ENCODE measurements at places on chromosomes 1 and 21.

GRCh38 chr1:109621379-109622136, 1.9 kb downstream of the AMPD2 start:
- DNase-seq, result peak; percentile 35

DNA sequence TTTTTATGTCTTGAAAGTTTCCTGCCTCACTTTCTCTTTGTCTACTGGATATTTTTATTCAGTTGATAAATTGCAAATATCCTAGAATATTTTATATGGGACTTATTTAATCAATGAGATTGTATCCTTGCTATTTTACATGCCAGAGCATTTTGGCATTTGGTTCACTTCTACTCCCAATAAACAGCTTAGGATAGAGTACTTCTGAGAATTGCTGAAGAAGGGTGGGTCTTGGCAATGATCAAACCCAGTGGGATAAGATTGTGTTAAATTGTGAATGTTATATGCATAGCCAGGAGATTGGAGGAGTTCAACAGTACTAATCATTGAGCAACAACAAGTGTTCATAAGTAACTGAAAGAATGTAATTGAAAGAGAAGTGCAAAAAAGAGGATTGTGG, 60.1 kb downstream of the SDCCAG8 start:
- no peak for DNase-seq

- no peak for DNase-seq
These were observed 1.5 kb downstream of the LHX8 start for GRCh38 chr1:75135573-75136194.

- DNase-seq, result no peak
These were observed 31.9 kb downstream of the MROH9 start for GRCh38 chr1:170967042-170967910.

DNA sequence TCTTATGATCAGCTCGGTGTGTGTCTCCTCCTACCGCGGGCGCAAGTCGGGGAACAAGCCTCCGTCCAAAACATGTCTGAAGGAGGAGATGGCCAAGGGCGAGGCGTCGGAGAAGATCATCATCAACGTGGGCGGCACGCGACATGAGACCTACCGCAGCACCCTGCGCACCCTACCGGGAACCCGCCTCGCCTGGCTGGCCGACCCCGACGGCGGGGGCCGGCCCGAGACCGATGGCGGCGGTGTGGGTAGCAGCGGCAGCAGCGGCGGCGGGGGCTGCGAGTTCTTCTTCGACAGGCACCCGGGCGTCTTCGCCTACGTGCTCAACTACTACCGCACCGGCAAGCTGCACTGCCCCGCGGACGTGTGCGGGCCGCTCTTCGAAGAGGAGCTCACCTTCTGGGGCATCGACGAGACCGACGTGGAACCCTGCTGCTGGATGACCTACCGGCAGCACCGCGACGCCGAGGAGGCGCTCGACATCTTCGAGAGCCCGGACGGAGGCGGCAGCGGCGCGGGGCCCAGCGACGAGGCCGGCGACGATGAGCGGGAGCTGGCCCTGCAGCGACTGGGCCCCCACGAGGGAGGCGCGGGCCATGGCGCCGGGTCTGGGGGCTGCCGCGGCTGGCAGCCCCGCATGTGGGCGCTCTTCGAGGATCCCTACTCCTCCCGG, 1.5 kb downstream of the KCNC4 start:
- no peak for DNase-seq

- DNase-seq, result no peak
These were observed 132.9 kb downstream of the SYF2 start for GRCh38 chr1:25099343-25099951.

DNA sequence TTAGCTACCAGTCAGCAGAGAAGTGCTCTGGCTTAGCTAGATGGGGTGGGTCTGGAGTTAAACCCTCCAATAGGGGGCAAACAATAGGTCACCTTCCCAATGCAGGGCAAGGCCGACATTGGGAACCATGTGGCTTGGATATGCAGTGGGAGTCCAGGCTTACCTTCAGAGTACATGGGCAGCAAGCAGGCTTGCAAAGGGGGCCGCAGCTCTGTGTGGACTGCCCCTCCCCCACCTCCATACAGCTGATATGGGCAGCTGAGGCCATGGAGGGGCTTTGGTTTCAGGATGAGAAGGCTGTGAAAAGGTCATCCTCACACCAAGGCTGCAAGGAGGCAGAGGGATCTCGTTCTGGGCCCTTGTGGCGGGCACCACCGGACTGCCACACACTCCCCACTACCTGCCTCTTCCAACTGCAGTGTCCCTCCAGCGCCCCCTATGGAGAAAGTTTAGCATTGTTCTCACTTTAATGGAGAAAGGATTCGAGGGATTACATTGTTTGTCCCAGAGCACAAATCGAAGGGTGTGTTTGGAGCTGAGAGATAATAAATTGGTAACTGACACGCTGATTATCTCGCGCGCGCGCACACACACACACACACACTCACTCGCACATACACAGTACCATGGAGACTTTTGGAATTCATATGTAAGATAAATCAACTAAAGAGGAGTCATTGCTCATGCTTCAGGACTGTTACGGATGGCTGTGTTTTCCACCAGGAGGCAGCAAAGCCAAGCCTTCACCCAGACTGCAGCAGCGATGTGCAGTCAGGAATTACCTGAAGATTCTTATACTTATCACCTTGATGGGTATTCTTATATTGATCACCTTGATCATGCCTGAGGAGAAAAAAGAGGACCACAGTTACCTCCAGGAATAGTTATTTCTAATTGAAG, 7.0 kb upstream of the SMCP start:
- peak; percentile 53 for DNase-seq

DNA sequence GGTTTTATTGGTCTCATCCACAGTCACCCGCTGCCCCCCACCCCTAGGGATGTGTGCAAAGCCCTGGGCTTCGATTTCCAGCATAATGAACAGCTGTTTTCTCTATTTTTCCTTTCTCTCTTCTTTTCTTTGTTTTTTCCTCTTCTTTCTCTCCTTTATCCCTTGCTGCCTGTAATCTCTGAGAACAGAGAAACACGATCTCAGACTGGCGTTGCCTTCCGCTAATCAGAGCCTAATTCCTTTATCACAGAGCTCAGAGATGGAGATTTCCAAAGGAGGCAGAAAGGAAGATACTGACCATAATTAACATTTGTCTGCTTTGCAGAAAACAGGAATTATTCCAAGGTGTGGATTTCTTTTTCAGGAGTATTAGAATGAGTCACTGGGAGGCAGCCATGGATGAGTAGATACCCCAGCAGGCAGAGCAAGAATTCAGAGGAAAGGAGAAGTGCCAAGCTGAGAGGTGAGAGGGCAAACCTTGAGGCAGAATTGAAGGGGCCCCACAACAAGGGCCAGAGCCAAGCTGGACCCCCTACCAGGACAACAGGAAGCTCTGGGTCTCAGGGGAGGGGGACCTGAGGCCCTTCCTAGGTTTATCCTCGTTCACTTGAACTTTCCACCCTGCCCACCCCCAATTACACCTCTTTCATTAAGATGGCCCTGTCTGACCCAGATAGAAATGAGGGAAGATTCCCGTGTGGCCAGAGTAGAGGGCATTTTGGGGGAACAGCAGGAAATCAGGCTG, 33.3 kb downstream of the MATN1 start:
- DNase-seq, result peak; percentile 54

DNA sequence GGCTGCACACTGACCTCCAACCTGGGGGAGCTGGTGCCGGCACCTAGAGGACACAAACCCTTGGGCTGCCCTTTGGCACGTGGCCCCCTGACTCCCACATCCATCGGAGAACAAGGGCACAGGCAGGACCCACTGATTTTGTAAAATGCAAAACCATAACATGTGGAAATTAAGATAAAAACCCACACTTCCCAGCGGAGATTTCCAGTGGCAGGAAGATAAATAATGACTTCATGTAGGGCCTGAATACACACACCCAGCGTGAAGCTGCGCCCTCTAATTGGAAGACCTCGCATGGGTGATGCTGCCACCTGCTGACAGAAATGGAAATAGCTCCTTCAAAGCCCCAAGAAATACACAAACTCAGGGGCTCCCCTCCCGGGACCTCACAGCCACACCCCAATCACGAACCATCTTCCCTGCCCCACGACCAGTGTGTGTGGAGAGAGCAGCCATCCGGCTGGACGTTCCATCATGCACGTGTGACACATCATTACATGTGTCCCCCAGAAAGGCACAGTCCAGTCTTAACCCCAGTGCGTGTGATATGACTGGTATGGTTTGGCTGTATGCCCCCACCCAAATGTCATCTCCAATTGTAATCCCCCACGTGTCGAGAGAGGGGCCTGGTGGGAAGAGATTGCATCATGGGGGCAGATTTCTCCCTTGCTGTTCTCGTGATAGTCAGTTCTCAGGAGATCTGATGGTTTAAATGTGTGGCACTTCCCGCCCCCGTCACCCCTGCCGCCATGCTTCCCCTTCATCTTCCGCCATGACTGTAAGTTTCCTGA, 5.7 kb upstream of the TPRG1L start:
- peak; percentile 91 for DNase-seq

- no peak for DNase-seq
These were observed 91.7 kb downstream of the RHOU start for GRCh38 chr1:228827019-228827418.

- DNase-seq, result no peak
These were observed 103.2 kb downstream of the DMRTB1 start for GRCh38 chr1:53562291-53562980.

DNA sequence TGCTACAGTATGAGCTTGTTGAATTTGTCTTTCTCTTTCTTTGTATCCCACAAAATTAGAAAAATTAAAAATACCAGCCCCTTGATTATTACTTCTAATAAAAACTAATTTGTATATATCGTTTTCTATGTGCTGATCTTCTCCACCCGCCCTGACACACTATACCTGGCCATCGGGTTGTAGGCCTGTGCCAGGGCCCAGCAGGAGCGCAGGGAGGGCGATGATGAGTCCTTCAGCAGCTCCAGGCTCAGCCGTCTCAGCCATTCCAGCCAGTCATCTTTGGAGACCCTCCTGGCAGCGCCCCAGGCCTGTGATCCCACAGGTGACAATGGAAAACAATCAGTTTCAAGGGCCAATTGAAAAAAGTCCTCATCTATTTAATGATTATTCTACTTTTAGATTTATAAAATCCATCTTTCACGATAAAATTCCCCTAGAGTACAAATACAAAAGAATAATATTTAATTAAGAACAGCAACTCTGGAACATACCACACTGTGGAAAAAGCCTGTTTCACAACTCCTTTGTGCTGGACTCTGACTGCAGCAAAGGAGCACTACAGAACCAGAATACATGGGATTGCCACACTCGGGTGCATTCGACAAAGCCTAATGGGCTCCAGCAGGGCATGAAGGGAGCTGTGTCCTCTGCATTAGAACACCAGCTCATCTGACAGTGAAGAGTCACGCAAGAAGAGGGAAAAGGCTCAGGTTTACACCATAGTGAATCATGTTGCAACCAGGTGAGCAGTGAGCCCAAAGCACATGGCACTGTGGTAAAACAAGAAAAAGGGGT, 15.4 kb downstream of the ANGPTL7 start:
- DNase-seq, result no peak

DNA sequence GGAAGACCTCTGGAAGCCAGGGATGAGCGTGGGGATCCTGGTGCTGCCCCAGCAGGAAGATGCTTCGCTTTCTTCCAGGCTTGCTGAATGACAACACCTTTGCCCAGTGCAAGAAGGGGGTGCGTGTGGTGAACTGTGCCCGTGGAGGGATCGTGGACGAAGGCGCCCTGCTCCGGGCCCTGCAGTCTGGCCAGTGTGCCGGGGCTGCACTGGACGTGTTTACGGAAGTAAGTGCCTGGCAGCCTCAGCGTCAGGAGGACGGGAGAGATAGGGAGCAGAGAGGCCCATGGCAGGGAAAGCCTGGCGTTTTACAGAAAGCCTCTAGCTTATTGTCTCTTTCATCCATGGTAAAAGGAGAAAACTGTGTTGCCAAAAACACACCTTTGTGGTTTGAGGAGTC, 23.5 kb downstream of the PHGDH start:
- DNase-seq, result no peak

GRCh38 chr1:230176871-230177411, 109.9 kb downstream of the GALNT2 start:
- DNase-seq, result peak; percentile 40

DNA sequence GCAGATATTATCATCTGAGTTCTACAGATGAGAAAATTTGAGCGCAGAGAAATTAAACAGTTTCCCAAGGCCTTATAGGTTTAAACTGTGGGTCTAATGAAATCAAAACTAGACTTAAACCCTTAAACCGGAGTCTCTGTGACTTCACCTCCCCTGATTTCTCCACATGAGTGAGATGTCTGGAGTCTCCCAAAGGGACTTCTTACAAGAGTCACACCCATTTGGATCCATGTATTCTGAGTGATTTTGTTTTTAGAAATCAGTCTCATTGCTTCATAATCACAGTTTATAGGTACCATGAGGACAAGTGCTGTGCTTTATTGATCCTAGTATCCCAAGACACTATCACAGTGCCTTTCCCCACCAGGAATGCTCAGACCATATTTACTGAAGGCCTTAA, 206.0 kb upstream of the JUN start:
- no peak for DNase-seq

- no peak for DNase-seq
These were observed 7.7 kb downstream of the AMIGO1 start for GRCh38 chr1:109501644-109502363.

DNA sequence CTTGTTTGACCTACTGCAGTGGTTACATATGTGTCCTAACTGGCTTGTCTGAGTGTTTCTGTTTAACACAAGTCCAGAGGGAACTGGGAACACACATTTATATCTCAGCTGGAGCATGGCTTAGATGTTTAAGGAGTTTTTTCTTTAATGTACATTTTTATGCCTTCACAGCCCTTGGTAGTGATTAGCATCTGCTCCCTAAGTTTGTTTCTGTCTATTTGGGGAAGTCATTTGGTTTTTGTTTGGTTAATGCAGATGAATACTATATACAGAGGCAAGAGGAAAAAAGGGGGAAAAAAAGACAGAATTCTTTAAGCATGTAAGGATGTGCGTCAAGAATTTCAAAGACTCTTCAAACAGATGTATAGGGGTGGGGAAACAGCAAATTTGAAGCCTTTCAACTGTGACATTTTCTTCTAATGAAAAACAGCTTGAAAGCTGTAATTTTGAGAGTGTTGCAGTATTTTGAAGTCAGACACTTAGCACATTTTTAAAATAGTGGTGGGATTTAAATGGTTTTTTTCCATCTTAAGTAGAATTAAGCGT, 15.4 kb downstream of the MACO1 start:
- DNase-seq, result no peak

DNA sequence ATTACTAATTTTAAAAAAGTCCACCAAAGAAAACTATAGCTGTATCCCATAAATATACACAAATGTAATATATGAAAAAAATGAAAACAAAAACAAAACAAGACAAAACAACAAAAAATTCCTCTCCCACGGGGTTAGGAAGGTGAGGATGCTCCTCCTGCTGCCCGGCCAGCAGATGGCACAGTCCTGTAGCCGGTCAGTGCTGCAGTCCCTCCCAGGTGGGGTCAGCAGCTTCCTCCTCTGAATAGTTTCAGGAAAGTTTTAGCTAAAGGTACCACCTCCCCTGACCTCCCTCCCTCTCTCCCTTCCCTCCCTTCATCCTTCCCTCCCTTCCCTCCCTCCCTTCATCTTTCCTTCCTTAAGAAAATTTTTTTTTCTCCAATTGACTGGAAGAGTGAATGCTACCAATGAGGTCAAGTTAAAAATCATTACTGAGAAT, 67.8 kb upstream of the BCL10 start:
- peak; percentile 86 for DNase-seq

All from endodermal cell (in vitro differentiated cells).